ENCODE measurements at places on chromosomes 2 and 18.

- DNase-seq: no peak
Observed at GRCh38 chr18:63148449-63149301, 170.9 kb downstream of the BCL2 start.

- DNase-seq: no peak
Observed at GRCh38 chr2:120483355-120483754, 137.4 kb downstream of the INHBB start.

DNA sequence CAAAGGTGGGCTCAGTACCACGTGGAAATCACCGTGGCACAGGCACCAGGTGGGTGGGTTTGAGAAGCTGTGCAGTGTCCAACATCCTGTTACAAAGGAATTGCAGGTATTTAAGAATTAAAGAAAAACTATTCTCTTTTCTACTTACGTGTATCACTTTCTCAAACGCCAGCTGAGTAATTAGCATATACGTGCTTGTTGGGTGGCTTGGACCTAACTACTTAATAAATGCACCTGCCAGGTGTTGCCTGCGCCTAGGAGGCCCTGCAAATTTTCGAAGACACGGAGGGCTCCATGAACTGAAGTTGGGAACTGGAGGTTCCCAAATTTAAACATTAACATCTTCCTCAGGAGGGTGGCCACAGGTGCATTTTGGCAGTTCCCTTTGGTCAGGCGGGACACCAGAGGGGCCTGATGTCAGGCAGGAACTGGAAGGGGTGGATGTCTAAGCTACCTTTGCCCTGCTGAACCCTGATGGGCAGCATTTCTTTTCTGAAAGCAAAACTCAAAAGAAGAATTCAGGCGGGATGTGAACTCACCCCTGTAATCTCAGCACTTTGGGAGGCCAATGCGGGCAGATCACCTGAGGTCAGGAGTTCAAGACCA is 84.8 kb downstream of the HS6ST1 start:
- DNase-seq: no peak

DNA sequence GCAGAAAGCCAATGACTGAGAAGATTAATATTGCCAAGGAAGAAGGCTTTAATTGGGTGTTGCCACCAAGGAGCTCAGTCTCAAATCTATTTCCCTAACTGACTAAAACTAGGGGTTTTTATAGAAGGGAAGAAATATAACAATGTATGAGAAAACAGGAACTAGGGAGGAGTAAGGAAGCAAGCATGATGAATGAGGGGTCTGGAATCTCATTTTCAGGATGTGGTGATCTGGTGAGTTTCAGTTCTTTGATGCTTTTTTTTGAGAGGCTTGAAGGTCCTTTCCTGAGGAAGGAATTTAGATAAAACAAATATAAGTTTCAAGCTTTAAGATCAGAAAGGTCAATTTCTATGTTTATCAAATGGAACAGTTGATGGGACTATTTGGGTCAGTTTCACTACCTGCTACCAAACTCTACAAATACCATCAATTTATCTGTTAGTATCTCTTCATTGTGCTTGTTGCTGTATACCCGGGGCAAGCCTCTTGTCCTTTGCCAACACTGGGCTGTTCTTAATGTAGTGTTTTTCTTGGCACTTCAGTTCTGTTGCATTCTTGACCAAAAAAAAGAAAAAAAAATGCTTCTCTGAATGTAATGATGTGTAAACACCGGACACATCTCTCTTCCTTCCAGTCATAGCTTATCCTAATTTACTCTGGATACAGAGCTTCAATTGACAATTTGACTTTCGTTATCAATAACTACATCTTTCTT is 357.0 kb downstream of the GALNT13 start:
- DNase-seq: no peak

- DNase-seq: no peak
Observed at GRCh38 chr2:96852667-96853066, 5.1 kb downstream of the ANKRD39 start.

All from GM12864 (cell line).